EL (cell line): ENCODE measurements at places on chromosomes 5 and 9.

DNA sequence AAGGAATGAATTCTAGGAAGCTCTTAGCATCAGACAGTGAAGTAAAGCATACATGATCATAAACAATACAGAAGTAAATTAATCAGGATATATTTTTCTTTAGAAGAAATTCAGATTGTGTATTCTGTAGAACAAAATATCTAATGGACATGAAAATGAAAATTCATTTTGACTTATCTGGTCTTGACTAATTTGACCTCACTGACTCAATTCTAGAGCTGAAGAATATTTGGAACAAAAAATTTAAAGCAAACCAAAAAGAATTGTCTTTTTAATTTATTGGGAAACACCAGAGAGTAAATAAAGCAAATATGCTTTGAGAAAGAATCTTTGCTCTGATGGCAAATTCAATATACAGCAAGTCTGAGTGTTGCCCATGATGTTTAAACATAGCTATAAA, 2.8 kb upstream of the PPP2CA start:
- no peak for DNase-seq

DNA sequence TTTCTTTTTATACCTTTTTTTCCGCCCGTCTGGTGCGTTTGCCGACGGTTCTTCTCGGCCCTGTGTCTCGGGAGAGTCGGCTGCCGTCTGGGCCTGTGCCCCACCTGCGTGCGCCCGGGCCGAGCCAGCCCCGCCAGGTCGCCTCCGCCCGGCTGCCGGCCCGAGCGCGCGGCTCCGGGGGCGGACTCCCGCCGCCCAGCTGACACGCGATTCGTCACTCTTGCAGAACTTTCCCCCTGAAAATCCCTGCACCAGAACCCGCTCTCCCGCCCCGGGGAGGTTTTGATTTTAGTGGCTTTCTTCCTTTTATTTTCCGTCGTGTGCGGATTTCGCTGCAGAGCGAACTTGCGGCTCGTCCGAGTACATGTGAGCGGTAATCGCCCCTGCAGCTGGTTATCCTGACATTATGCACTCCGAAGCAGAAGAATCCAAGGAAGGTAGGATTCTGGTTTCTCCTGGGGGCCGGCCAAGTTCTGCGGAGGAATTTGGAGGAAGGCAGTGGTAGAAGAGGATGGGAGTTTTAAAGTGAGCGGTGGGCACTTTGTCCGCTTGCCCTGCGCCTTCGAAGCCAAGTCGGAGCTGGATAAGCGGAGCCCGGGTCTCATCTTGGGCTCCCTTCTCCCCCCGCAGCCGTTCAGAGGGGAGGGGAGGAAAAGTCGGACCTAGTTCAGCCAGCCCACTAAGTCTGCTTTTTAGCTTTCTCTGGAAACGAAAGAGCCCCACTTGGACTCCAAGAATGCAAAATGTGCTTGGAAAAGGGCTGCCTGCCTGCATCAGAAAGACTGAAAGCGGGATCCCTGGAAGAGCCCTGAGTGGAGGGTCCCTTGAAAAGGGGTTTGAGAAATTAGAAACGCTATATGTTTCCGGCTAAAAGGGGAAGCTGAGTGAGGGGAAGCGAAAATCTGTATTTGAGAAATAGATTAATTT, at the start of gene TNFAIP8:
Gene TNFAIP8 (plus strand): TSS at position 335 of the 927 bp plus-strand sequence. CDS start 72 bp downstream, at position 407.
- peak; percentile 70 for DNase-seq

DNA sequence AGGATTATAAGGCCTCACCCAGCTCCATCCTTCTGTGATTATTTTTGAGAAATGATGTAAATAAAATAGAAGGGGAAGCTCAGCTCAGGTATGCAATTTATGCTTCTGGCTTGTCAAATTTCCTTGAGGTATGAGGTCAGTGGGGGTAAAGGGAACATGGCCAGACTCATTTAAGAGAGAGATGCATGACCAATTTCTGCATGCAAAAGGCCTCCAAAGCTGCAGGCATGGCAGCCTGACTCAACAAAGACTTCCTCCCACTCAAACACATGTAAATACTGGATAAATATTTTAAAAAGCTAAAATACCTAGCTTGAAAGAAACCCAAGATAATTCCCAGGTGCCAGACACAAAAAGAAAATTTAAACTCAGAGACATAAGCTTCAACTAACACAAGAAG, 101.4 kb upstream of the SLC1A3 start:
- no peak for DNase-seq

DNA sequence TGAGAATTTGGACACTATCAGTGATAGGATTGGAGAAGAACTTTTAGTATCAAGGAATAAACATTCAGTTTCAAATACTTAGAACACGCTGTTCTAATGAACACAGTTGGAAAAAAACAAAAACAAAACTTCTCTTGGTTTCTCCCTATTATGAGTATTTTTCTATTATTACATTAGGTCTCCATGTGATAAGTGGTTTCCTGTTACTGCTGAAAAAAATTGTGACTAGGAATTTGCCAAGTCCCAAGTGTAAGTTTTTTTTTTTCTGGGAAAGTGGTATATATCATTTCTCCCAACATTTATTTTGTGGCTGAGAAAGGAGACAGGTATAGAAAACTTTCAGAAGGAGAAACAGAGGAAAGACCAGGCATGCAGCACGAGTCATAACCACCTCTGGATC, 41.1 kb downstream of the PCSK1 start:
- DNase-seq, result no peak

DNA sequence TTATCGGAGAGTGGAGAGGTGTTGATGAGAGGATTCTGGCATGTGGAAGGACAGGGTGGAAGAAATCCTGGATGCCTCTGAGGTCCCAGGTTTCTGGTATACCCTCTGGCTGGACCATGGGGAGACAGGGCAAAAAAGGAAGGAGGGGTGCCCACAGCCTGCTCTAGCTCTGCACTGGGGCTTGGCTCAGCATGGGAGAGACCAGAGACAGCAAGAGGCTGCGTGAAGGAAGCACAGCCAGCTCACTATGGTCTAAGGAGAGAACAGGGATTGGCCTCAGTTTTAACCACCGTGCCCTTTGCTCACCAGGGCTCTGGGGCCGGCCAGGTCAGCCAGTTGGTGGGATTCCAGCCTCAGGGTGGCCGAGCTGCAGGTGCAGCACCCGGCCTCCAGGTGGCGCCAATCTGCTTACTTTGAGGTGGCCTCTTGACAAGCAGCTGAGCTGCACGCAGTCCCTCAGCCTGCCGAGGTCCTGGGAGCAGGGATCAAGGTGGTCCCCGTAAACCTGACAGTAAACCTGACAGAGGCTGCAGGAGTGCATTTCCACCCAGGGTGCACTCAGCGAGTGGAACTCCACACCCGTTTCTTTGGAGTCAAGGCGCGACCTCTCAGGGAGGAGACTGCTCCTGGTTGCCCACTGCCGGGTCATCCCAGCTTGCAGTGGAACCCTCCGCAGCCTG, 25.0 kb upstream of the SPTLC1 start:
- peak; percentile 72 for DNase-seq

DNA sequence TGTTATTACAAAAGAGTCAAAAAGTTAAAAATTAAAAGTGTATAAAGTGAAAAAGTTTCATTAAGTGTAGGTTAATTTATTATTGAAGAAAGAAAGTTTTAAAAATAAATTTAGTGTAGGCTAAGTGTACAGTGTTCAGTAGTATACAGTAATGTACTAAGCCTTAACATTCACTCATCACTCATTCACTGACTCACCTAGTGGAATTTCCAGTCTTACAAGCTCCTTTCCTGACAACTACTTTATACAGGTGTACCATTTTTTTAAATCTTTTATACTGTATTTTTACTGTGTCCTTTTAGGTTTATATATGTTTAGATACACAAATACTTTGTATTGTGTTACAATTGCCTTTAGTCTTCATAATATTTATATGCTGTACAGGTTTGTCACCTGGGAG, 530.2 kb upstream of the FAM174A start:
- DNase-seq, result no peak
